ENCODE measurements at places on chromosomes 3 and 15.

DNA sequence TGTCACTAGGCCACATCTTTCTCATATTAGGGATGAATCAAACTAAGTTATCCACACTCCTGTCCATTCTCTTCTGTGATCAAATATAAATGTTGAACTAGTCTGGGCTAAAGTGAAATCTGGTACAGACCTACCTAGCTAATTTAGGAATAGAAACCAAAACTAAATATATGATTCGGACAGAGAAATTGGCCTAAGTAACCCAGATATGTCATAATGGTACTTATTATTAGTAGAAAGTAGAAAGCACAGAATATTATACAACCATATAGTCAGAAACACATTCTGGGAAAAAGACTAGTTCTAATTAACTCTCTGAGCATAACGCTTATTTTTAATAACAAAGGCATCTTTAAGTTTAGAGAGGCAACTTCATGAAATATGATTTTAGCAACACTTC is 389.0 kb downstream of the LSAMP start:
- no peak for DNase-seq

DNA sequence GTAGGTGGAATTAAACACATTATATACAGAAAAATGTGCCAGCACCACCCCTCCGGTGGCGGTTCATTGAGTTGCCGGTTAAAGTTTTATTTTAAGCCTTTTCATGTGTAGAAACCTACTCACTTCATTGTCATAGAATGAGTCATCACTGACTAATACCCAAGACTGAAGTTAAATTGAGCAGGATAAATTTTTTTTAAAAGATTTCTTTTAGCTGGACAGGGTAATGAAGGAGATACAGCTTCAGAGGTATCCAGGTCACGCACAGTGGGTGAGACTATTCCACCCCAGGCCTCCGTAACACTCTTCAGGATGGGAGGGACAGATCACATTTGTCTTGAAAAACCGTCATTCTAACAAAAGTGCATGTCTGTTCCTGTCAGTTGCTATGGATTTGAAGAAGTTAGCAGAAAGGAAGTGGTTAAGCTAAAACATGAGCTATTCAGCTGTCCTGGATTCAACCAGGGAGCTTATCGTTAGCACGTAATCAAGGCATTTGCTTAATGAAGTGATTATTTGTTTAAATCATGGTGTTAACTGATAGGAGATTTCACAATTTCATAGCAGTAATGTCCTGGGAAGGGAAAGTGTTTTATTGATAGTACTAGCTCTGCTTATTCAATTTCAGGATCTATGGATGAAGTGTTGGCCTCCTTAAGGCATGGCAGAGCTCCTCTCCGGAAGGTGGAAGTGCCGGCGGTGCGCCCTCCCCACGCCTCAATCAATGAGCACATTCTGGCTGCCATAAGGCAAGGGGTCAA is 23.4 kb downstream of the WHAMM start:
- peak; percentile 63 for DNase-seq

DNA sequence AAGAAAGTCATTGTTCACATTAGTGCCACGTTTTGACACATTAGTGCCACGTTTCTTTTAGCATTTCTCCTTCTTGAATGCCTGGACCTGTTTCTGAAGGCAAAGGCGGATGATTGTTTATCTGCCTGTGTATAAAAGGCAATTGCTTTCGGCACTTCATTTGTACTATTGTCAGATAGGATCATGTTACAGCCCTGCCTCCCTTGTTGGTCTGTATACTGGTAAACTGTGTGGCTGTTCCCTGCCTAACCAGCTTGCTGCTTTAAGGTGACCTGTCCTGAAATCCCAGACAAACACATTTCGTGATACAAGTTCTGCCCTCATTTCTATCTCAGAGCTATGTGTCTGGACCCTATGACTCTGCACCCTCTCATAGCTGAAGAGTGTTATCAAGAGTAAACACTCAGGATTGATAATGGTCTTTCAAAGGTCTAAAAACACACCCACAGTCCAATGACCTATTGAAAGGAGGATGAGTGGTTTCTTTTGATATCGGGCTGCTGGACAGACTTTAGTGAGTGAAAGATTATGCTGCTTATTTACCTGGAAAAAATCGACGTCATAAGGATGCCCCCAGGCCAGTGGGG is 276.3 kb upstream of the MCTP2 start:
- DNase-seq = no peak

DNA sequence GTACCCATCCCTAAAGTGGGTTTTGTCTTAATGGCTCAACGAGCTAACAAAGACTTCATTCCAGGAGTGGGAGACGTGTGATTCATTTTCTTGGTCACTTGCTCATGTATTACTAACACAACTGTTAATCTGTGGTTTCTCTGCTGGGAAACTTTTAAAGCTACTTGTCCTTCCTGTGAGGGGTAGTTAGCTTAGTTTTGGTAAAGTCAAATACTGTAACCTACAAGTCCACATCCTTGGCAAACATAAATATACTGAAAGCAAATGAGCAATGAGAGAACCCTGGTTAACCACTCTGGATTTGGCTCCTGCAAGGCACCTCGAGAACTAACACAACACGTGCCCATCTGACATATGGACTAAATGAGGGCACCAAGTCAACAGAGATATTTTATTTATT is 19.9 kb downstream of the NOX5 start:
- DNase-seq = peak; percentile 79

DNA sequence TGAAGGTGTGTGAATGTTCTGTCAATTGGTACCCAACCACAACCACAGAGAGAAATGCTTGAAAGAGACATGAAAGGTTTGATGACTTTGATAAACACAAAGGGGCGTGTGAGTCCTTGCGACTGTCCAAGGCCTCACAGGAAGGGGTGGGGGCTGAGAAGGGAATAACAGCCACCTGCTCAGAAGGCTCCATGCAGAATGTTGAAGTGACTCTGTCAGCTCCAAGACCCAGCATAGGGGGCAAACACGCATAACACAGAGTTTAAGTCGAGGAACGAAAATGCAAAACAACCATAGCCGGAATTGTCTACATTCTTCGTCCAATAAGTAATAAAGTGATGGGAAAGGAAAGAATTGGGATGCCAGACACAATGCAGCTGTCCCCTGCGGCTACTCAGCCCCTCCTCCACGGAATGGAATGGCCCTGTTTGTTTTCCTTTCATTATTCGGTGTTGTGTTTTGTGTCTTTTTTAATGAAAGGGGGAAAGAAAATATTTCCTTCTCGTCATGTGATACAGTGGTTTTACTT is 19.9 kb downstream of the TMEM212 start:
- DNase-seq = no peak

DNA sequence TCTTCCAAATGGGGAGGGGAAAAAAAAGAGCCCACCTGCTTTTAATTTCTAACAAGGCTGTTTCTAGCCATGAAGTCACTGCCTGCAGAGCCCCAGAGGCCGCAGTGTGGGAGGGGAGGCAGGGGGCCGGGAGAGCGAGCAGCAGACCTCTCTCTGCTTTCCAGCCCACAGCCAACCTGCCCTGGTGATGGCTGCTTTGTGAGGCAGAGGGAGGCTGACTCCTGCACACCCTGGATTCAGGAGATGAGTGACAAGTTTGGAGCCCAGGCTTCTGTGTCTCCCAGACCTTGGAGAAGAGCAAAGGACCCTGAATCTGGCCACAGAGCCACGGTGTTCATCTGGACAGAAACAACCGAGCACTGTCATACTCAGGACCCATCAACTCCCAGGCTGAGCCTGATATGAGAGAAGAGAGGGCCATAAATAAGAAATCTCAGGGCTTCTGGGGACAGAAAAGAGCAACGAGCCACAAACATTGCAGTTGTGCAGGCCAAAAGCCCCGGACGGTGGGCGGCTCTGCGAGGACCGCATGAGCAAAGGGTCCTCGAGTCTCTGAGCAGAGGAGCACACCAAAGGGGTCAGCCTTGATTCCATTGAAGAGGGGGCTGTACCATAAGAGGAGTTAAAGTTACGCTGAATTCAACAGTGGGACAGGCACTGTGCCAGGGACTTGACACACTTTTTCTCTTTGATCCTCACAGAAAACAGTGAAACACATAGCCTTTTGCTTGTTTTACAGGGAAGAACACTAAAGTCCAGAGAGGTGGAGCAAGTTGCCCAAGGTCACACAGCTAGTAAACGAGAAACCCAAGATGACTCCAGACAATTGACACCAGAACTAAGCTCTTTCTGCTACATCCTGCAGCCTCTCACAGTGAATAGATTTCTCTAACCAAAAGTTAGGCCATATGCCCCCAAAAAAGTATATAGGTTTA is 97.2 kb downstream of the SEMA5B start:
- DNase-seq = no peak

DNA sequence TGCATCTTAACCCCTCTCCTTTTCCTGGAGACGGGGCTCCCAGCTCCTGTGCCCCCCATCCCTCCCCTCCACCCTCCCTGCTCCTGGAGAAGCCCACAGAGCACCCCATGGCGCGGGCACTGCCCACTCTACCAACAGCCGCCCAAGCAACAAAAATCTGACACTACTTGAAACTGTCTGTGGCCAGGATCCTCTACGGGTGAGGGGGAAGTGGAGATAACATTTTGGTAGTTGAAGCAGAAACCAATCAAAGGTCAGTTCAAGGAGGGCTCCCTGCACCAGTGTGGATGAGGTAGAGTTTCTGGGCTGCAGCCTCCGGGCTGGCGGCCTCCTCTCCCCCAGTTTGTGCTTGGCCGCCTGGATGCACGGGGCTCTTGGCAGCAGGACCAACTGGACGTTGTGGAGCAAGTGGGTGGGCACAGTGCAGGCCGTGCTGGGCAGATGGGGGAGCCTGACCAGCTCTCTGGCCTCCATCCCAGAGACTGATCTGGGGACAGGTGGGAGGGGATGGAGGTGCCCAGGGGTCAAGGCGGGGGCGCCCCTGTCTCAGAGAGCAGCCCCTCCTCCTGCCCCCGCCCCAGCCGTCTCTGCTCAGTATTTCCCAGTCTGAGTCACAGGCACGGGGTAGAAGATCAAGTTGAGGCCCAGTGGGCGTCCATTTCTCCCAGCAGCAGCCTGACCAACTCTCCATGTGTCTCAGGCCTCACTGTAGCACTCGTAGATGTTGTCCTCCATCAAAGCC is 12.8 kb downstream of the H1-8 start:
- no peak for DNase-seq

Data from non-pigmented ciliary epithelial cell (primary cell).